IPS DF 6.9 (cell line): ENCODE measurements at places on chromosomes 13 and 19.

DNA sequence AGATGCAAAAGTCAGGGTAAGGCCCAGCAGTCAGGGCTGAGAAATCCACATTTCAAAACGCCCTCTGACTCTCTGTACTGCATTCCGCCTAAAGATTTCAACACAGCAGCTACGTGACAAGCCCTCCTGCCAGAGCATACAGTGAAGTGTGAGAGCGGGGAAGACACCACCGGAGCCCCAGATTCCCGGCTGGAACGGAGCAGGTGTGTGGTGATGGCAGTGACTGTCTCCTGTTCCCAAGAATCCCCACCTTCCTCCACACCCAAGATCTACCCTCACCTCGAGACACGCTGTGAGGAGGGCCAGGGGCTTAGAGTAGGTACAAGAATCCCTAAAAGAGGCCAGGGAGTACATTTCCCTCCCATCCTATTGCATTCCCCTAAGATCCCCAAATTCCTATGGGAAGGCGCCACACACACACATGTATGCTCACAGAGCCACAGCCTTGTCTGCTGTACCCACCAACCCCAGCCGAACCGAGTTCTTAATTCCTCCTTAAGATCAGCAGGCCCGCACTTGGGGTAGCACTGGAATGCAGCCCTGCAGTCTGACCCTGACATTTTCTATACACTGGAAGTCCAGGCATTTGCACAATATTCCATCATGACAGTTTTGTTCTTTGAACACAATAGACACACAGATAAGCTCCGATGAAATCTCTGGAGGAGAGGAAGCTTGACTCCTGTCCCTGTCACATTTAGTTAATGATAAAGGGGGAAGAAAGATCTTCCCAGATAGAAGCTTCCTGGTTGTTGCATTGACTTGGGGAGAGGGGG, 102.9 kb downstream of the FOXO1 start:
- peaks cover 13% of the 10 kb centered on the region; the same call in 1 of the 2 replicates for H3K36me3 ChIP-seq
- DNase-seq, result no peak
- peaks cover 7% of the 10 kb centered on the region for H3K4me1 ChIP-seq
- no peaks in the 10 kb centered on the region for H3K27me3 ChIP-seq
- H3K4me3 ChIP-seq, result no peak overlapping the region
- H3K27ac ChIP-seq, result no peak overlapping the region

DNA sequence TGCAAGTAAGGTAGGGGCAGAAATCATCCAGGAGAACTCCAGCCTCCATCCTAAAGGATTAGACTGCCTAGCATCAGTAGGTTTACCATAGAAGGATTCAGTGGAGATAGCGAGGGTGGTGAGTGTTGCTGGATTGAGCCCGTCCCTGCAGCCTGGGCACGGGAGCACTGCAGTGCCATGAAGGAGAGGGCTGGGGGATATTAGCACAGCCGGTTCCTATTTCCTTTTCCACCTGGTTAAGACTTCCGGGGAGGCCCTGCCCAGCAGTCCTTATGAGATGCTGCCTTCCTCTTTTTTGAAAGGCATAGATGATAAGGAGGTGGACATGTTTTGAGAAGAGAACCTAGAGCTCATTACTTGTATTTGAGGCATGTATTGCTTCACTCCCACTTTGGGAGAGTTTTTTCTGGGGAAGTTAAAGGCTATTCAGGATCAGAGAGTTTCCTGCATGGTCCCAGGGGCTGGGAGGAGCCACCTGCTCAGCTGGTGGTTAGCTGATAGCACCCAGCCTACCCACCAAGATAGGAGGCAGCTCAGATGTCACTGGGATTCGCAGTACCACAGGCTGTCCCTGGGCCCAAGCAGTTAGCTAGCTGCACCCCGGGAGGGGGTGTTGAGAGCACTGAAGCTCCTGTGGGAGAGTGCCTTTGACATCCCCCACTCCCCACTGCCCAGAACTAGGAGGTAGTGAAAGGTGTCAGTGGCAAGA, 17.2 kb downstream of the ACTN4 start:
- DNase-seq, result no peak
- no peaks in the 10 kb centered on the region for H3K27me3 ChIP-seq
- peaks cover 24% of the 10 kb centered on the region for H3K4me1 ChIP-seq
- H3K27ac ChIP-seq, result no peak overlapping the region
- no peak overlapping the region for H3K4me3 ChIP-seq
- H3K36me3 ChIP-seq, result no peaks in the 10 kb centered on the region

DNA sequence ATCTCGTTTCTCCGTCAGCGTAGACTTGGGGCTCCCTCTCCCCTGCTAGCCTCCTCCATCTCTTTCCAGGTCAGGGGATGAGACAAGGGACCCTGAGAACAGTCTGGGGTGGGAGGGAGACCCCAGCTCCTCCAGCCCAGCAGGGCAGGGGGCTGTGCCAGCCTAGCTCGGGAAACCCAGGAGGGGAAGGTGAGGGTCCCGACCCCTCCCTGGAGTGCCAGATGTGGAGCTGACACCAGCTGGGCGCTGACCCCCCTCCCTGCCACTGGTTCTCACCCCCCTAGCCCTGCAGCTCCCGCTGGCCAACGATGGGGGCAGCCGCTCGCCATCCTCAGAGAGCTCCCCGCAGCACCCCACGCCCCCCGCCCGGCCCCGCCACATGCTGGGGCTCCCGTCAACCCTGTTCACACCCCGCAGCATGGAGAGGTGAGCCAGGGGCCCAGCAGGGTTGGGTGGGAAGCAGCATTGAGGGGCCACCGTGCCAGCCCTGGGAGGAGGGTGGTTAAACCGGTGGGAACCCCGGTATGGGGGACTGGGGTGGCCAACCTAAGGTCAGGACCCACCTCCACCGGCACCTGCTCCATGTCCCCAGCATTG, 5.1 kb upstream of the TGFBR3L start:
- H3K4me3 ChIP-seq, result no peak overlapping the region
- peaks cover 32% of the 10 kb centered on the region for H3K36me3 ChIP-seq
- H3K4me1 ChIP-seq, result no peaks in the 10 kb centered on the region
- no peak overlapping the region for H3K27ac ChIP-seq

- no peak overlapping the region for H3K27ac ChIP-seq
- H3K27me3 ChIP-seq, result no peaks in the 10 kb centered on the region
- no peaks in the 10 kb centered on the region for H3K4me1 ChIP-seq
- H3K4me3 ChIP-seq, result no peak overlapping the region
- no peaks in the 10 kb centered on the region for H3K36me3 ChIP-seq
- DNase-seq, result no peak
Observed at GRCh38 chr13:60620611-60621395, 223.8 kb downstream of the TDRD3 start.

GRCh38 chr13:75263741-75264407, 218.1 kb downstream of the TBC1D4 start:
- no peak overlapping the region for H3K27ac ChIP-seq
- no peaks in the 10 kb centered on the region for H3K36me3 ChIP-seq
- no peak overlapping the region for H3K4me3 ChIP-seq
- H3K27me3 ChIP-seq, result no peaks in the 10 kb centered on the region

DNA sequence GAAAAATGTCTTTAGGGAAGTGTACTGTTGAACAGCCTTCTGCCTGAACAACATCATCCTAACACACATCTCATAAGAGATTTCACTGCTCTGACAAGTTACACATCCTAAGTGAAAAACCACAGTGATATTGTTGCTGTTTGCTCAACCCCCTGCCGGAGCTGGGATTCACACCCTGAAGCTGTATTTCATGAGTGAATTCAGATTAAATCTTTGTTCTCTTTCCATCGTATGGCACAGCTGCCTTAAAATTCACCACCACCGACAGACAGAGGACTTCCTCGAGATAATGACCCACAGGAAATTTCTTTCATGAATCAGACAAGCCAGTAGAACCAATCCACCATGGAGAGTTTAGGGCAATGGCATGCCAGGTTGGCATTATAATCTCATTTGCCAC, 280.8 kb downstream of the DCT start:
- H3K27me3 ChIP-seq, result no peaks in the 10 kb centered on the region
- no peak overlapping the region for H3K27ac ChIP-seq
- H3K36me3 ChIP-seq, result no peaks in the 10 kb centered on the region
- no peak overlapping the region for H3K4me3 ChIP-seq
- no peak for DNase-seq
- H3K4me1 ChIP-seq, result no peaks in the 10 kb centered on the region

DNA sequence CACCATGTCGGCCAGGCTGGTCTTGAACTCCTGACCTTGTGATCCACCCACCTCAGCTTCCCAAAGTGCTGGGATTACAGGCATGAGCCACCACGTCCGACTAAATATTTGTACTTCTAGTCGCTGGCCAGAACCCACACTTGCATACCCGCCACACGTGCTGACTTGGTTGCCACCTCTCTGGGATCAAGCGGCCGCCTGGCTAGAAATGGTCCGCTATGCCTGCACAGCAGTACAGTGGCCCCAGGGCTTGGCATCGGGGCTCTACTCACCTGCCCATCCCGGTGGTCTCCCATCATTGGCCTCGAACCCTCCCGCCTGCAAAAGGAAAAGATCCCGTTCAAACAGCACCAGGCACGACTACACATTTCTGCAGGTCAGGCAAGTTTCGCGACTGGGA, 23.7 kb upstream of the TINCR start:
- H3K36me3 ChIP-seq, result peaks cover 65% of the 10 kb centered on the region
- DNase-seq, result no peak
- H3K27ac ChIP-seq, result no peak overlapping the region
- H3K4me1 ChIP-seq, result peaks cover under 1% of the 10 kb centered on the region
- no peak overlapping the region for H3K4me3 ChIP-seq

GRCh38 chr13:89221557-89222158, 1550.5 kb downstream of the SLITRK5 start:
- no peaks in the 10 kb centered on the region for H3K36me3 ChIP-seq
- H3K4me1 ChIP-seq, result no peaks in the 10 kb centered on the region
- no peak overlapping the region for H3K27ac ChIP-seq
- H3K4me3 ChIP-seq, result no peak overlapping the region
